ENCODE measurements at places on chromosomes 3 and 15. TPM values are rescaled to one million over a fixed set of nuclear protein-coding genes. Genes with fewer than 3 reads are reported as not detected.

DNA sequence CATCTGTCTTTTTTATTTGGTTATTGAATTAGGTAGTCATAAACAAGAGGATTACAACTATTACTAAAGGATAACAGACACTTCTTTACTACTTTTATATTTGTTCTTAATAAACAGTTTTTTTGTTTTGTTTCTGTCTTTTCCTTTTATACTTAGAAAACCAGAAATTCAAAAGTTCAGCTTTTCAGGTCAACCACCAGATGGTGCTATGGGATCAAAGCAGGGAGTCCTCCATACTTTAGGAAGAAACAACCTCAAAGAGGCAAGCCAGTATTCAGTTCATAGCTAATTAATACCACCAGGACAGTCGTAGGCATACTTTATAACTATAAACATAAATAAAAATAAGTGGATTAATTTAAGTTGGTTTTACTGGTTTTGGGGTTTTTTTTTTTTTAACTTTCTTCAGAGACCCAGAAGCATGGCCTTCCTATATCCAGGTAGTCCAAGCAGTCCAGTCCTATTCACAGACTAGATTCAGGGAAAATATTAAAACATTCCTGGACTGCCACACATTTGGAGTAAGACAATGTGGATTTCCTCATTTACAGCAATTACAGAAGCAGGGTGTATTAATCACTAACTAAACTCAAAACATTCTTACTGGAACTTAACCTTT is 16.0 kb upstream of the EID1 start:
- peak; percentile 88 for DNase-seq

DNA sequence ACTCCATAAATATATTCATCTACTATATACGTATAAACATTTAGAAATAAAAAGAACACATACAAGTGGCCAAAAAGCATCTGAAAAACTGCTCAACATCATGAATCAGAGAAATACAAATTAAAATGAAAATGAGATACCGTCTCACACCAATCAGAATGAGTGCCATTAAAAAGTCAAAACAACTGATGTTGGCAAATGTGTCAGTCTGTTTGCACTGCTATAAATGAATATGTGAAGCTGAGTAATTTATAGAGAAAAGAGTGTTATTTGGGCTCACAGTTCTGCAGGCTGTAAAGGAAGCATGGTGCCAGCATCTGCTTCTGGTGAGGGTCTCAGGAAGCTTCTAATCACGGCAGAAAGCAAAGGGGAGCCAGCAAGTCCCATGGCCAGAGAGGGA is 620.3 kb upstream of the CCDC54 start:
- no peak for DNase-seq

GRCh38 chr3:435161-435560 is 238.6 kb downstream of the CHL1 start:
- DNase-seq, result no peak

DNA sequence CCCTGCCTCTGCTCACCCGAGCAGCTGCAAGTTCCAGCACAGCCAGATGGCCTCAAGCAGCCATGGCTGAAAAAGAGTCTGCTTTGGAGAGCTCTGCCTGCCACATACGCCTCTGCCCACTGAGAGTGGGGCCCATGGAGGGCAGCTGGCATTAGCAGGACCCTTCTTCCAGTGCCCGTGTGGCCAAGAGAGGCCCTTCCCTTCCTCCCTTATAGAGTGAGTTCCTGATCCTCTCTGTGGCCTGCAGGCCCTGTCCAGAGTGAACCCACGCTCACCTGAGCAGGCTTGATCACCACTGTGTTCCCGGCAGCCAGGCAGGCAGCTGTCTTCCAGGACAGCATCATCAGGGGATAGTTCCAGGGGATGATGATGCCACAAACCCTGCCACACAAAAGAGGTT is 41.4 kb upstream of the SLC41A3 start:
- no peak for DNase-seq

GRCh38 chr3:147191795-147192385 is 214.5 kb downstream of the ZIC4 start:
- peak; percentile 87 for DNase-seq

- peak; percentile 15 for DNase-seq
Measured at GRCh38 chr15:56817321-56818080, 84.2 kb upstream of the ZNF280D start.

DNA sequence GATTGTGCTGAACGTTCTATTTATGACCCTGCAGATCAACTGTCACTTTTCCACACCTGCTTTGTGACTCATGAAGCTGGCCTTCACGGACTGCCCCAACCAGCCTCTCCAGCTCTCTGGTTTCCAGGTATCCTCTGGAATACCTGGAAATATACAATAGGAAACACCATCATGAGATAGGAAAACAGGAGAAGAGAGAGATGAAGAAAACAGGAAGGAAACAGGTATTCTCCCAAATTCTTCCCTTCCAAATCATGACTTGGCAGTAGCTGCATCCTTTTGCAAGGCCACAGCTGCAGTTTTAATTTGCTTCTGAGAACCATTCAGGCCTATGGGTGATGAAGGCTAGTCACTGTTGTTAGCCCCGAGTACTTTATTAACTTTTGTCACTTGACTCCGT is 909.1 kb downstream of the EPHA3 start:
- DNase-seq, result no peak

The SAMMSON gene
- total RNA-seq, result not detected
